Myometrial cell (primary cell): ENCODE measurements at places on chromosomes 7 and 10. TPM values are rescaled to one million over a fixed set of nuclear protein-coding genes. Genes with fewer than 3 reads are reported as not detected.

LIPK gene
- not detected in 2 replicates for total RNA-seq

SEMA3D gene
- total RNA-seq, result under 0.01 and 0.58 TPM in 2 replicates

CHST3 gene
- 16.1 and 21.8 TPM in 2 replicates for total RNA-seq

FOXI2 gene
- total RNA-seq, result not detected in 2 replicates
